ENCODE measurements at places on chromosomes 1 and 21. TPM values are rescaled to one million over a fixed set of nuclear protein-coding genes. Genes with fewer than 3 reads are reported as not detected.

Gene MCOLN3
- 2.5 TPM for total RNA-seq

Gene CLCC1
- total RNA-seq: 30.6 TPM

Gene CELA2A
- not detected for total RNA-seq

Gene NECTIN4
- total RNA-seq: 0.33 TPM

Gene NKAIN1
- under 0.01 TPM for total RNA-seq

Gene SYT6
- not detected for total RNA-seq

Gene TEX38
- total RNA-seq: not detected

Gene ZNF695
- total RNA-seq: 2.6 TPM

Gene FAM177B
- not detected for total RNA-seq

Gene HMGCL
- total RNA-seq: 74.6 TPM

Gene OR2T11
- total RNA-seq: not detected

Gene NR1I3
- not detected for total RNA-seq

Gene GBP2
- total RNA-seq: 96.8 TPM

Gene IQGAP3
- total RNA-seq: 1.3 TPM

Gene DLGAP3
- not detected for total RNA-seq

Gene RUNX1
- total RNA-seq: 41.6 TPM

Gene MIXL1
- total RNA-seq: not detected

Gene ARHGAP29
- 20.5 TPM for total RNA-seq
